Activated CD8-positive, alpha-beta memory T cell treated with anti-CD3 and anti-CD28 coated beads for 48 hours (primary cell): ENCODE measurements at places on chromosomes 11 and 22.

- DNase-seq, result no peak
Observed at GRCh38 chr11:120281143-120281795, 41.3 kb downstream of the POU2F3 start.

GRCh38 chr11:57938351-57938750 is 85.3 kb upstream of the OR9Q1 start:
- DNase-seq, result no peak

DNA sequence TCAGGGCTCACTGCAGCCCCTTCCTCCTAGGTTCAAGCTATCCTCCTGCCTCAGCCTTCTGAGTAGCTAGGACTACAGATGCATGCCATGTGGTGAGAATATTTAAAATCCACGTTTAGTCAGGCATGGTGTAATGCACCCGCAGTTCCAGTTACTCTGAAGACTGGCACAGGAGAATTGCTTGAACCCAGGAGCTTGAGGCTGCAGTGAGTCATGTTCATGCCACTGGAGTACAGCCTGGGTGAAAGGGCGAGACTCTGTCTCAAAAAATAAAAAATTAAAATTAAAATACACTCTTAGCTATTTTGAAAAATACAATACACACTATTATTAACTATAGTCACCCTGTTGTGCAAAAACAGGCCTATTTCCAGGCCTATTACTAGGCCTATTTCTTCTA is 38.4 kb downstream of the NOX4 start:
- DNase-seq, result no peak

GRCh38 chr11:25163421-25163820 is 666.6 kb downstream of the LUZP2 start:
- no peak for DNase-seq
